ENCODE measurements at places on chromosomes 2 and 18.

- DNase-seq, result no peak
Measured at GRCh38 chr2:60964651-60965498, 52.6 kb upstream of the PEX13 start.

- DNase-seq, result no peak
Measured at GRCh38 chr2:162243294-162243693, at the start of gene FAP. Gene FAP (minus strand): TSS chr2:162243445. CDS start chr2:162243327, 118 bp downstream.

GRCh38 chr2:222993920-222994650, 57.9 kb upstream of the KCNE4 start:
- DNase-seq, result no peak

DNA sequence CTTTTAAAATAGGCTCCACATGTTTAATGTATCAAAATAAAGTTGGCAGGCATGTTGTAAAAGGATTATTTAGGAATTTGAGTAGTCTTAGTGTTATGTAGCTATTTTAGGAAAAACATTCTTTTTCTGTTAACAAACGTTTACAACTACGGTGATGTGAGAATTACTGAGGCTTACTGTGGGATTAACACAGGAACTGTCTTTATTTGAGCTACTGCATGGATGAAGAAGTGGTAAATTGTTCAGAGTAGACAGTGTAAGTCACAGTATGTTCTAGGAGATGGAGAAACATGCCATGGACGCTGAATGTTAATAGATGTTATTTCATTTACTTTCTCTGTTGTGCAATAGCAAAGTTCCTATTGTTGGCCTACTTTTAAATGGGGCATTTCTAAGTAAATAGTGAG, 1.6 kb downstream of the PPM1B start:
- DNase-seq, result no peak

DNA sequence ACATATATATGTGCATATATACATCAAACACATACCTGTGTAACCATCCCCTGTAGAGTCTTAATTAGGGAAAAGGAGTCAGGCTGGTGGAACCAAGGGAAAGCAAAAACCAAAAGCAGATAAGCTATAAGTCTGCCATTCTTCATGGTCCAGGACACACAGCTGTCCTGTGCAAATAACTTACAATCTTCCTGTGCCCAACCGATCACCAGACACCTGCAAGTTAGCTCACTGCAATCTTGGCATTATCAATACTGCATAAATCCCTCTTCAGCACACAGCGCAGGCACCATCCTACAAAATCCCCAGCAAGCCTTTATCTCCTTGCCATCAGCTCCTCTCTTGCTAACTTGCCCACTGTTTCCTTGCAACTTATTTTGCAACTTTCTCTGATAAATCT, 60.8 kb upstream of the DYNAP start:
- DNase-seq, result no peak

DNA sequence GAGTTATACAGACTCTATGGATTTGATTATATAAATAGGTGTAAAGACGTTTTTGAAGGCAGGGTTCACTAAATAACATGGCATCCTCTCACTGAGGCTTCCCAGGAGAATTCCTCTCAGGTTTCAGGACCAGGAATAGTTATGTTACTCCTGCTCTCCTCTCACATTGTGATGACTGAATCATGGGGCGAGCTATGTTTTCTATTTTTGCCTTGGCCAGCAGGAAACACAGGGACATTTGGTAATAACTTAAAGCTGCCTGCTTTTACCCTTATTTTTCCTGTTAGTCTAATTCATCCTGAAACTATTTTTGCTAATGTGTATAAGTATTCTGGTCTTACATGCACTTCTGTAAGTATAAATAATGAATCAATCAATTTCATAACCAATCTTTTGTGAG, 115.3 kb upstream of the ITGB6 start:
- no peak for DNase-seq

- DNase-seq, result no peak
Measured at GRCh38 chr2:120738786-120739437, 3.2 kb downstream of the GLI2 start.

DNA sequence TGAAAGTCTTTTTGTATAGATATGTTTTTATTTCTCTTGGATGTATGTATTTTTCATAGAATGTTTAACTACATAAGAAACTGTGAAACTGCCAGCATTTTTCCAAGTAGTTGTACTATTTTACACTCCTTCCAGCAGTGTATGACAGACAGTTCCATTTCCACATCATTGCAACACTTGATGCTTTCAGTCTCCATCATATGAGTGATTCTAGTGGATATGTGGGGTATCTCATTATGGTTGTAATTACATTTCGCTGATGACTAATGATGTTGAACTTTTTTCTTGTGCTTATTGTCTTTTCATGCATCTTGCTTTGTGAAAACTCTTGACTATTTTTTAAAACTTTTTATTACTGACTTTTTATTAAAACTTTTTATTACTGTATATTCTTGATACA, 101.4 kb downstream of the ARHGAP28 start:
- DNase-seq, result no peak

DNA sequence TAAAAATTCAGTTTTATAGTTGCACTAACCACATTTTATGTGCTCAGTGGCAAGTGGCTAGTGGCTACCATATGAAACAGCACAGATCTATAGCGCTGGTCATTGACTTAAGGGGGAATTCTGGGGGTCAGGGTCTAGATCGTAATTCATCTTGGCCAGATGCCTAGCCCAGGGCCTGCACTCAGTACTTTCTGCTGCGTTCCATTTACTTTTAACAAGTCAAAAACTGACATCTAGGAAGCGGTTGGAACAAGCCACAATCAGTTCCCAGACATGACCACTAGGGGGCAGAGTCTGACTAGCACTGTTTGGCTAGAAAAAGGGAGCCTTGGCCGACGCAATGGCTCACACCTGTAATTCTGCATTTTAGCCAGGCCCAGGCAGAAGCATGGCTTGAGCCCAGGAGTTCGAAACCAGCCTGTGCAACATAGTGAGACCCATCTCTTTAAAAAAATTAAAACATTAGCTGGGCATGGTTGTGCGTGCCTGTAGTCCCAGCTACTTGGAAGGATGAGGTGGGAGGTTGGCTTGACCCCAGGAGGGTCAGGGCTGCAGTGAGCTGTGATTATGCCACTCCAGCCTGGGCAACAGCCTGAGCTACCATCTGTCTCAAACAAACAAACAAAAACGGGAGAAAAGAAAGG, 9.0 kb upstream of the TMBIM1 start:
- peak; percentile 86 for DNase-seq

DNA sequence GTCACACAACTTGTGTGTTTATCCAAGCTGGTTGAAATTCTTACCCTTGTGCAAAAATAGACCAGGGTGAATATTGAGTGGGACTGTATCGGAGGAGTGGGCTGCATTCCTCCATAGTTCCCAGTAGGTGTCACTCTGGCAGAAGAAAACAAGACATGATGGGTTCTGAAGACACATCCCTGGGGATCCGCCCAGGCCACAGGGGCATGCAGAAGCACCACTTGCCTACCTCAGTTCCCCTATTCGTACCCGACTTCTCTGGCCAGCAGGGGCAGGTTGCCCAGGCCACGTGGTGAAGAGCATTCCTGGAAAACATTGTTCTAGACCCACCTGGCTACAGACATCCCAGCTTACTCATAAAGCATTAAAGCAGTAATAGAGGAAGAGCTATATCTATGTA, 168.2 kb downstream of the FAM210A start:
- no peak for DNase-seq

DNA sequence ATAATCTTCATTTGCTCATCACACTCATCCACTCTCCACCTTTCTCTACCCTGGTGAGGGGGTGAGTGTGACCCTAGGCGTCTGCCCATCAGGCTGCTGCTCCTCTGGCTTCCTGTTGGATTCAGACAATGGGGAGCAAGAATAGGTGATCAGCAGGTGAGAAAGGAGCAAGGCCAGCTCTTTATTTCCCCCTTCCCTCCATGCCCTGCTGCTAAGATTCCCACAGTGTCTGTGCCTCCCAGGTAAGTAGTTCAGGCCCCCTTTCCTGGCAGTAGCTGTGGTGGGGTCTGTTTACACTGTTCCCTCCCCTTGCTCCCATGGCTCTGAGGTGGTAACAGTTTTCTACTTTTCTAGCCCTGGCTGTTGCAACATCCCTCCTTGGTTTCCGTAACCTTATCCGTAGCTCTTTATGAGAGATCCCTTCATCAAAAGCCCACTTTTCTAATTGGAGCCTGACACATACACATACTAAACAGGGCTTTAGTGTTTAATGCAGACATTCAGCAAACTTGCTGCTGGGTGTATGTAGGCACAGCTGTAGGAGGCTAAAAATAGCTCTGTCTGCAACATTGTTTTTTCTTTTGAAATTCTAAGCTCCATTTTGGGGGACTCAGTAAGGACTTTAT, 27.5 kb downstream of the MAP2 start:
- DNase-seq, result no peak

DNA sequence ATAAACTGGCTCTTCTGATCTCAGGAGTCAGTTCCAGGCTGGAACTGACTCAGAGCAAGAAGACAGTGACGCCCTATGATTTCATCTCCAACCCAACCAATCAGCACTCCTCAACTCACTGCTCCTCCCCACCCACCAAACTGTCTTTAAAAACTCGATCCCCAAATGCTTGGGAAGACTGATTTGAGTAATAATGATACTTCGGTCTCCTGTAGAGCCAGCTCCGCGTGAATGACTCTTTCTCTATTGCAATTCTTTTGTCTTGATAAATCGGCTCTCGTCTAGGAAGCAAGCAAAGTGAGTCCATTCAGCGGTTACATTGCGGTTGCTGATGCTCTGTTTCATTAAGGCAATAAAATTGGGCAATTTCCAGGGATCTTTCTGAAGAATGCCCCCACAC, 1025.3 kb upstream of the CNTNAP5 start:
- no peak for DNase-seq

DNA sequence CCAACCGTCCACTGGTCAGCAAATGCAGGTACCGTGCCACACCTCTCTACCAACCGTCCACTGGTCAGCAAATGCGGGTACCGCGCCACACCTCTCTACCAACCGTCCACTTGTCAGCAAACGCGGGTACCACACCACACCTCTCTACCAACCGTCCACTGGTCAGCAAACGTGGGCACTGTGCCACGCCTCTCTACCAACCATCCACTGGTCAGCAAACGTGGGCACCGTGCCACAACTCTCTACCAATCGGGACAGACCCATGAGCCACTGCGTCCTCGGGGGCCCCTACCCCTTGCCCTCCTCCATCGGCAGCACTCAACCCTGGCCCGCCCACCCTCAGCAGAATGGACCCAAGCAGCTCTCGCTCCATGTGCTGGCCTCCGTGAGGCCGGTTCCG, 226.4 kb upstream of the SALL3 start:
- DNase-seq, result no peak

DNA sequence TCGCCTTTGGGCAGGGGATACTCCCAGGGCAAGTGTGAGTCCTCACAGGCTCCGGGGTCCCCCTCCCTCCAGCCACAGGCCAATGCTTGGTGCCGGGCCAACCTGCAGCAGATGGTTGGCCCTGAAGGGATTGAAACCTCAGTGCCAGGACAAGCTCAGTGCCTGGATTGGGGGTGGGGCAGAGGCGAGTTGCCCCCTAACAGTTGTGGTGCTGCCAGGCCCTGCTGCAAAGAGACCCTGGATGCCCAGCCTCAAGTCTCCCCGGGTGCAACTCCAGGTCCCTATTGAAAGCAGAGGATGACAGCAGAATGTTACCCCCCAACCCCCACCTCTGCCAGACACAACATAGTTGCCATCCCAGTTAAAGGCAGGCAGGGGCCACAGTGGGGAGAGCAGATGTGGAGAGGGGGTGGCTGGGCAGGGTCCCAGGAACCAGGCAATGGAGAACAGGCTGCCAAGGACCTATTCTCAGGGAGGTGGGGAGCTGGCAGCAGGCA, 9.5 kb upstream of the RNF103 start:
- DNase-seq, result no peak

DNA sequence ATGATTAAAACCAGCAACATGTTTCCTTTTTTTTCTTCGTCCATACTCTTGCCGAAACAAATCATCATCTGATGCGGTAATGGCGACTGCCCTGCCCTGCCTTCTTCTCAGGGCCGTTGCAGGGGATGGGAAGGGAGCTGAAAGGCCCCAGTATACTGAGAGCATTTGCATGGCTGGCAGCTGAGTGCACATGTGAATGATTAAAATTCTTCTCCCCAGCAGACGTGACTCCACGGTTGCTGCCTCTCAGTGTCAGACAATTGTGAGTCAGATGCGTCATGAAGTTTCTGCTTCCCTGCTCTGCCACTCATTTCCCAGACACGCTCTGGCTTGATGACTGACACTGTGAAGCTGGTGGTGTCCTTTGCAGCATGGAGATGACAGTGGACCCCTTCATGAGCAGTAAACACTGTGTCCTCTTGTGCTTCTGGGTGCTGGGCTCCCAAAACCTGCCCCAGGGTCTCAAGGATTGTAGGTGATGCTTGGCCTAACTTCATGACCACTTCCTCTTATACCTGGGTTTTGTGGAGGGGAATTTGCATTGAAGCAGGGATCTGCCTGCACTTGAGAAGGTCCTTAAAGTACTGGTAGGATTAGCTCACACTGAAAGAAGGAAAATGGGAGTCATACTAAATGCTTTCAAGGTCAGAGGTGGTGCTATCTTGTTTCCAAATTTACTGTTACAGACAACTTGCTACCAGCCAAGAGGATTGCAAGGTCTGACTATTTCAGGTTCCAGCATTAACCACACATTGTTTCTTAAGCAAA, 222.5 kb upstream of the COPS8 start:
- no peak for DNase-seq

GRCh38 chr2:117512307-117512706, 302.2 kb upstream of the DDX18 start:
- DNase-seq, result no peak
